Activated CD4-positive, alpha-beta T cell treated with anti-CD3 and anti-CD28 coated beads, Interleukin-2, amount 50 U/mL, for 24 hours (primary cell): ENCODE measurements at places on chromosomes 3 and 15.

DNA sequence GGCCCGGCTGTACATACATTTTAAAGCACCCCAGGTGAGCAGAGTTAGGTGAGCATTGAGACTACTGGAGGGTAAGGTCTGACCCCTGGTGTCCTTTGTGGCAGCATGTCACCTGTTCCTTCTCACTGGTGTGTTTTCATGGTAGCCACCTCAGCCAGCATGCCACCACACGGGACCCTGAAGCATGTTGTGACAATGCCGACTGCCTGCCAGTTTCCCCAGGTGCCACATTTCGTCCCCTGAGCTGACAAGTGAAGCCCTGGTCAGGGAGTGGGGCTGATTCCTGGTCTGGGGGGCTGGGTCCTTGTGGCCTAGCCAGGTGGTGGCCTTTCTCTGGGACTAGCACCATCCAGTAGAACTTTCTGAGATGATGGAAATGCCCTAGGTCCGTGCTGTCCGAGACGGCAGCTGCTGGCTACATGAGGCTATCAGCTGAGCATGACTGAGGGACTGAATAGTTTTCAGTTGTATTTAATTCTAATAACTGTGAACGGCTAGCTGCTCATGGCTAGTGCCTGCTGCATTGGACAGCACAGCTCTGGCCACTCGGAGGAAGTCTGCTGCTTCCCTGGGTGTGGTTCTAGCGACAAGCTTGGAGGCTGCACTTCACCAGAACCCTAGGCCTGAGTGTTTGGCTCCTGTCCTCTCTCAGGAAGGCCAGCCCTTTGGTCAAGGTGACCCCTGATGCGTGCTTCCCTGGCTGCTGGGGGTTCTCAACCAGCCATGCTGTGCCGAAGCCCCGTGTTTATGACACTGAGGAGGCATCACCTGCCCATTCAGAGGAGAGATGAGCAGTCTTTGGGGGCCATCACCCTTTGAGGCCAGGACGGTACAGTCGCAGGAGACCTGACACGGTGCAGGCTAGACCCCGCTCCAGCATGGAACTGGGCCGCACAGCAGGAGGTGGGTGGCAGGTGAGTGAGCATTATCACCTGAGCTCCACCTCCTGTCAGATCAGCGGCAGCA is 3.9 kb downstream of the C3orf22 start:
- DNase-seq: no peak

DNA sequence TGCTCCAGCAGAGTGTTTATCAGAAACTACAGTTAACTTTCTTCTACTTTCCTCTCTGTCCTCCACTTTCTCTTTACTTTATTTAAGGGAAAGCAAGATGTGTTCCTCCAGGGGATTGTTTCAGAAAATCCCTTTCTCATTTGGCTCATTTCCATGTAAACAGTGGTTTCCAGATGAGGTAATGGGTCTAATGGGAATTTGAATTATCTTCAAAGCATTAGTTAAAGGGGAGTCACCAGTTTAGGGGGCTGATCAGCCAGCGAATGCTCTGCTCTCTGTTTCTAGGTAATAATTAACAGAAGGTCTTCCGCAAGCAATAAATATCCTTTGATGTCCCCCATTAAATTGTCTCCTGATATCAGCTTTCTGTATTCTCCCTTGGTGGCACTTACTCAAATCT is 30.4 kb upstream of the ZNF639 start:
- no peak for DNase-seq

DNA sequence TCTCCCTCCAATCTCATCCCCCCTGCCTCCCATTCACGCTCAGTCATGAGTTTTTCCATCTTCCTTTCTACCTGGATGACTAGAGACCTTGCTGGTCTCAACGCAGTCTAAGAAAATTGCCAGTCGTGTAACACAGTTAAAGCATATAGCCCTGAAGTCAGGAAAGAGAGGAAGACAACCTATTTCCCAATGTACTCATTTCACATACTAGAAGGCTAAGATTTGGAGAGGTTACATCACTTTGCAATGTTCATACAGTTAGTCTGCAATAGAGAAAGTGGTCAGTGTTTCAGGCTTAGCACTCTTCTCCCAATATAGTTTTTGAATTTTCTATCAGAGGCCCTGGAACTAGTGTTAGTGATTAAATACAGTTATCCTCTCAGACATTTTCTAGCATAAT is 278.6 kb downstream of the EDEM1 start:
- DNase-seq: no peak

DNA sequence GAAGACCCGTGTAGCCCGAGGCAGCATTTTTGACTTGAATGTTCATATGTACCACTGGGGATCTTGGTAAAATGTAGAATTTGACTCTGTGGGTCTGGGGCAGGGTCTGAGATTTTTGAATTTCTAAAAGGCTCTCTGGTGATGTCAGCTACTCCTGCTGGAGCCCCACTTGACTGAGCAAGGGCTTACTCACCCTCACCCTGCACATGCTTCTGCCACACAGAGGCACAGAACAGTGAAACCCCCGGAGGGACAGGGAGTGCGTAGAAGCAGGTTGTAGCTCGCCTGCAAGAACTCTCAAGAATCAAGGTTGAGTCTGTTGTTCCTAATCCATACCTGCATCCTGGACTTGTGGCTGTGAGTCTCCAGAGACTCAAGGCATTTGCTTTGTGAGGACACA is 41.1 kb downstream of the SLCO3A1 start:
- no peak for DNase-seq

DNA sequence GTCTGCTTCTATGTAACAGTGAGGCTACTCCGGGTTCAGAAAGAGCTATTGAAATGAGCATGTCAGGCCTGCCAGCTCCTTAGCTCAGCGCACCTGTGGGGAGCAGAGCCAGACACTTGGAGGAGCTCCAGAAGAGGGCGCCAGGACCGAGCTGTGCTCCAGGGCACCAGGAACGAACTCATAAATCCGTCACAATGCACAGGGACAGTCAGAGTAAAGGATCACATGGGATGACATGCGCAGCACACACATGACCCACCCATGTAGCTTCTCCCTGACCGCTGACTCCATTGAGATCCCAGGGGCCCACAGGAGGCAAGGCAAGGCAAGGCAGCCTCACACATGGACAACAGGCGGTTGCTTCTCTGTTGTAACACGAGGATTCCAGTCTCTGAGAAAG is 26.0 kb upstream of the GNB5 start:
- no peak for DNase-seq

DNA sequence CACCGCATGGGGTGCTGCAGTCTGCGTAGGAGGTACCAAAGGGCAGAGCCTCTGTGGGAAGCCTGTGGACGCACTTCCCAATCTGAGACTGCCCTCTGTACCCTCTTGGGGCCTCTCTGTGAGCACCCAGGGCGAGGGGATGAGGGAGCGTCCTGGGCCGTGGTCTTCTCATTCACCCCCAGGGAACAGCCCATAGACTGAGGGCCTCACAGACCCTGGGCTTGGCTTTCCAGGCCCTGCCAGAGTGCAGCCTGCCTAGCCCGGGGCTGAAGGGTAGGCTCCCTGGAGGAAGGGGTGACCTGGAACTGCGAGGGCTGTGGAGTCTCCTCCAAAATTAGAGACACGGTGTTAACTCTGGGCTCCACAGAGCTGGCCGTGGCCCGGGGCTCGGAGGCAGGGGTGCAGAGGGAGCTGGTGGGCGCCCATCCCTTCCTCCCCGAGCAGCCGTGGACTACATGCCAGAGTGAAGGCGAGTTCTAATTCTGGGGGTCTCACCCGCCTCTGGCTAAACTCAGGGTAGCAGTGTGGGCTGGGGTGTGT is 468 bp upstream of the SPTBN5 start:
- no peak for DNase-seq

- DNase-seq: no peak
Observed at GRCh38 chr3:36859494-36859893, 85.4 kb downstream of the TRANK1 start.

DNA sequence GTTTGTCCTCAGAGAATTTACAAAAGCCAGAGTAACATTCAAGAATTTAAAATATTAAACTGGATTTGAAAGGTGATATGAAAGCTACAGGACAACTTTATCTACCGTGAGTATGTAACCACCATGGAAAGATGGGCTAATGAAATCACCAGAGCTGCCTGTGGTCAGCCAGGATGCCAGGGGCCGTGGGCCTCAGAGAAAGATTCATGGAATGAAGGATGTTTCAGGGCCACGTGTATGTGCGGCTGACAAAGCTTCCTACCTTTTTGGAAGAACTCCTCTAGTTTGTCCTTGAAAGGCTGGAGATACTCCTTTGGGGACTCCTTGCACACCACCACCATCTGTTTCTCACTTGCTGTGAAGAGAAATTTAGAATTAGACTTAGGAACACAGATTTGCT is 138.9 kb downstream of the GREM1 start:
- DNase-seq: no peak

GRCh38 chr15:67465196-67465952 is 55.6 kb upstream of the C15orf61 start:
- DNase-seq: no peak

DNA sequence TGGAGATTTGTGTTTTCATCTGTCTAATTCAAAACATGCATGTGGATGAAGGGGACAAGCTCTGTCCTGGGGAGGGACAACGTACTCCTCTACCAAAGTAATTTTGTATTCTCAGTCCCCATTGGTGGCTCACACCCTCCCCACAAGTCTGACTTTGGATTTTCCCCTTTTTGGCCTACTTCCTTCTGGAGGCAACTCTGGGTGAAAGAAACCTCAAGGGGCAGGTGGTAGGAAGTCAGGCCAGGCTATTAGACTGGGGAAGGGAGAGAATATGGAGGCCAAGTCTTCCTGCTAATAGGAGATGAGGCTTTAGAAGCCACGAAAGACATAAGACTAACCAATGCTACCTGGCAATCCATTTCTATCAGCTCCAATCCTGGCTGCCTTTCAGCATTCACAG is 124.9 kb upstream of the RASGRP1 start:
- no peak for DNase-seq

GRCh38 chr3:99332718-99333117 is 305.7 kb upstream of the COL8A1 start:
- DNase-seq: no peak

DNA sequence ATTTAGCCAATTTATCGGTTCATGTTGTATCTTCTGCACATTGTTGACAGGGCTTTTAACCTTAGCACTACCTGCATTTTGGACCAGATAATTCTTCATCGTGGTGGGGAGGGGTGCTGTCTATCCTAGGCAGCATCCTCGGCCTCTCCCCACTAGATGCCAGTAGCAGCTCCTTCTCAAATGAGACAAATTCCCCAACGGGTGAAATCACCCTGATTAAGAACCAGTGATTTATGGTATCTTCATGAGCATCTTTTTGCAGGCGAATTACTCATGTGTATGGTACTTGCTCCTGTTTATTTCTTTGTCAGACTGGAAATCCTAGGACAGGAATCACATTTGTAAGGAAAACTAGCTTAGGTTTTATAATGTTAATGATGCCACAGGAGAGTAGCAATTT is 68.0 kb downstream of the C3orf70 start:
- no peak for DNase-seq

- DNase-seq: no peak
Observed at GRCh38 chr3:65928110-65928509, 110.6 kb downstream of the MAGI1 start.

- DNase-seq: no peak
Observed at GRCh38 chr3:13452490-13453335, 27.4 kb upstream of the HDAC11 start.

DNA sequence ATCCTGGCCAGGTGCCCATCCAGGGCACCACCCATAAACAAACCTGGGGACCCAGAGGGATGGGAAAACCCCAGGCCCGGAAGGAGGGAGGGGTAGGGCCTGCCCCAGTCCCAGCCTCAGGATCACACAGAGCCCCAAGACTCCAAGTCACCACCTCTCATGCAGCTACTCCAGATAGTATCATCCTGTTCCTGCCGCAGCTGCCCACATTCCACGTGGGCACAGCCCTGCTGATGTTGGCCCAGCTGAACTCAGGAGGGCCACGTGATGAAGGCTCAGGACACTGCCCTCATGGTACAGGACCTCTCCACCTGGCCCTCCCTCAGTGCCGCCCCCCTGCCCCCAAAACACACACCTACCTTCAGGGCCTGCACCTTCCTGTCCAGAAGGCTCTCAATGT is 69.5 kb downstream of the CACNA2D2 start:
- DNase-seq: no peak

GRCh38 chr3:38141173-38141951 is 2.9 kb downstream of the MYD88 start:
- DNase-seq: no peak

- DNase-seq: no peak
Observed at GRCh38 chr3:156017352-156018030, 102.9 kb upstream of the KCNAB1 start.

DNA sequence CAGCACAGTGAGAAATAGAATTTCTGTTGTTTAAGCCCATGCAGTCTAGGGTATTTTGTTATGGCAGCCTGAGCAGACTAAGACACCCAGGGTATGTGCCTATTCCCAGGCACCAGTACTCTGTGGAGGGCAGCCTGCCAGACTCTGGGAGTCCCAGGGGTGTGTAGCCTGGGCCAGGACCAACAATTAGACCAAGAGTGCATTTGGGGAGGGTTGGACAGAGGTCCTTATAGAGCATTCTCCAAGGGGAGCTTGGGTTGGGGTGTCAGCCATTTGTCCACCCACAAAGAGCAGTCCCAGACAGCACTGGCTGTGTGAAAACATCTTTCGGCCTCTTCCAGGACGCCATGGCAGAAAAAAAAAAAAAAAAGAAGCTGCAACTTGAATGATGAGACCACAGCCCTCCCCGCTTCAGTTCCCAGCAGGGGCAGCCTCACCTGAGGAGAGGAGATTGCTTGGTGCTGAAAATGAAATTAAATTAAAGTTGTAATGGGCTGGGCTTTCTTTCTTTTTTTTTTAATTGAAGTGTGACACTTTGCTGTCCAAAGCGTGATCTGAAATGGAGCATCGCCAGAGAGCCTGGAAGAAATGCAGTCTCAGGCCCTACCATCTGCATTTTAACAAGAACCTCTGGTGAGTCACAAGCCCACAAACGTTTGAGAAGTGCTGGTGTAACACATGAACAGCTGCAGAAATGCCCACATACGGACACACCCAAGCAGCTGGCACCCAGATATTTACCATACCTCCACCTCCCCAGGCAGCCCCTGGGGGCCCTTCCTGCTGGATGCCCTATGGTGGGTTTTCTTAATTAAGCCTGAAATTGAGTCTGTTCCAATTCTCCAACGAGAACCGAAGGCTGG is 21.3 kb upstream of the CAV3 start:
- DNase-seq: no peak

DNA sequence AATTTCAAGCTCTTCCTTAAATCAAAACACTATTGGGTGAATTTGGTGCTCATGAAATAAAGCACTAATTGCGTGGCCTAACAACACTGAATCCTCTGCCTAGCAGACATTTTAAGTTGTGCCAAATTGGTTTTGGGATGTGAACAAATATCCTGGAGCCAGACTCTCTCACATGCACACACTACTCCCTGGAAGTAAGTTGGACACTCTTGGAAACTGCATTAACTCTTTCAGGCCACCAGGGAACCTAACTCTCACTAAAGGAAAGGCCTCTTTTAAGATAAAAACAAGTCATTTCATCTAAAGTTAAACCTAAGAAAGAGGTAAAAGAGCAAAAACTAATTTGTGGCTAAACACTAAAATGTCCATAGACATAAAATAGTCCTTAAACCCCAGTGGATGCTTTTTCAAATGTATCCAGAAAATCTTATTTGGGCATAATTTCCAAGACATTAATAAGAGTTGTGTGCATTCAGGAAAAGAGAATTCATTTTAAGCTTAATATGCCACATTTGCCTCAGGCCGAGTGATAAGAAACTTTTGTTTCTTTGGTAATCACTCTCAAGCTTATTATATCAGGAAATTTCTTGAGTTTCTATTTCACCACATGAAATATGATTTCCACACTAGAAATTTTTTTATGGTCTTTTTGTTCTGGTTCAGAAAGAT is 61.8 kb downstream of the ZBTB20 start:
- no peak for DNase-seq

- DNase-seq: no peak
Observed at GRCh38 chr3:124281453-124282316, 289.8 kb upstream of the ROPN1 start.

- no peak for DNase-seq
Observed at GRCh38 chr15:64842096-64842939, 603 bp downstream of the PLEKHO2 start.
